Activated CD8-positive, alpha-beta memory T cell treated with anti-CD3 and anti-CD28 coated beads, Interleukin-2, amount 50 U/mL, for 4 hours (primary cell): ENCODE measurements at places on chromosomes 16 and 17.

DNA sequence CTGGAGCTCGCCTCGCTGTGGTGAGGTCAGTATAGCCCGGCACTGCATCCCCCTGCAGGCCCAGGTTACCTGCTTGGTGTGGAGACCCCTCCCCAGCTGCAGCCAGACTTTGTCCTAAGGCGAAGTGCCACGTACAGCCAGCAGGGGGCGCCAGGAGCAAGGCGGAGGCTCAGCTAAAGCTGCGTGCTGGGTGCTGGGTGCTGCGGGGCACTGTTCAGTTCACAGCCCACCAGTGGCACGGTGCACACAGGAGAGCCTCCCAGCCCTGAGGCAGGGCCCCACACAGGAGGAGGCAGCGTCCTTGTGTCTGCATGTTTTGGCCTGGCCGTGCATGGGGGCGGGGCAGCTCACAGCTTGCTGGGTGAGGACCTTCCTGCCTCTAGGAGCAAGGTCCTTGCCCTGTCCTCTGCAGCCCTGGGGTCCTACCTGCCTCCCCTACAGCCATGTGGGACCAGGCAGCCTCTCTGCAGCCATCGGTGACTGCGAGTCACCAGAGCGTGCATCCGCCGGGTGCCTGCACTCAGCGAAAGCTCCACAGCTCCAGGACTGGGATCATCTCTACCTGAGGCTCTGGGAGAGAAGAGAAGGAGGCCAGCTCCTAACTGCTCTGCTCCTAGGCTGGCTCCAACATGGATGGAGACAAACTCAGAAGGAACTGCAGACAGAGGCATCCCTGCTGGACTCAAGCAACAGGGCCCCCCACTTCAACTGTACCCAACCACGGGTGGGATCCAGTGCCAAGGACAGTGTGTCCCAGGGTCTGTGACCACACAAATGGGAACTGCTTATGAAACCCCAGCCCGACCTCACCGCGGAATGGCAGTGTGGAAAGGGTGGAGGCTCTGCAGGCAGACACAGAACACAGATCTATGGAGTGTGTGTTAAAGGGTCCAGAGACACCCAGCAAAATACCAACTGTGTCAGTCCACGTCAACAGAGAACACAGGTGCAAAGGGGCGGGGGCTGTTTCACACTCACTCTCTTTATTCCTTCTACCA is 19.0 kb downstream of the SLC7A5 start:
- peak; percentile 74 for DNase-seq

DNA sequence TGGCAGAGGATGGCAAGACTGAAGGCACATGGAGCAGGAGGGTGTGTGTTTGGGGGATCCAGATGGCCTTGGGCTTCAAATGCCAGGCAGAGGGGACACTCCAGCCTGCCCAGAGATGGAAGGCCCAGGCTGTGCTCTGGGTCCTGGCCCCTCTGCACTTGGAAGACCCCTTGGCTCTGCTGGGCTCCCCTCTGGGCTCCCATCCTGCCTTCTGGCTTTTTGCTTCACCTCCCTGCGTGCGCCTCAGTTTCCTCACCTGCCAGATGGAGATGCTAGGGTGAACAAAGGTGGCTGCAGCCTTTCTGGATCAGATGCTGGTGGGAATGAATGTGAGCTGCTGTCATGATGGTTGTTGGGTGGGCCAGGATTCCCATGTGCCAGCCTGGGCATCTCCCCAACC is 3.0 kb downstream of the SNN start:
- DNase-seq: no peak

GRCh38 chr17:31549525-31550388 is 158.3 kb downstream of the RAB11FIP4 start:
- peak; percentile 95 for DNase-seq

DNA sequence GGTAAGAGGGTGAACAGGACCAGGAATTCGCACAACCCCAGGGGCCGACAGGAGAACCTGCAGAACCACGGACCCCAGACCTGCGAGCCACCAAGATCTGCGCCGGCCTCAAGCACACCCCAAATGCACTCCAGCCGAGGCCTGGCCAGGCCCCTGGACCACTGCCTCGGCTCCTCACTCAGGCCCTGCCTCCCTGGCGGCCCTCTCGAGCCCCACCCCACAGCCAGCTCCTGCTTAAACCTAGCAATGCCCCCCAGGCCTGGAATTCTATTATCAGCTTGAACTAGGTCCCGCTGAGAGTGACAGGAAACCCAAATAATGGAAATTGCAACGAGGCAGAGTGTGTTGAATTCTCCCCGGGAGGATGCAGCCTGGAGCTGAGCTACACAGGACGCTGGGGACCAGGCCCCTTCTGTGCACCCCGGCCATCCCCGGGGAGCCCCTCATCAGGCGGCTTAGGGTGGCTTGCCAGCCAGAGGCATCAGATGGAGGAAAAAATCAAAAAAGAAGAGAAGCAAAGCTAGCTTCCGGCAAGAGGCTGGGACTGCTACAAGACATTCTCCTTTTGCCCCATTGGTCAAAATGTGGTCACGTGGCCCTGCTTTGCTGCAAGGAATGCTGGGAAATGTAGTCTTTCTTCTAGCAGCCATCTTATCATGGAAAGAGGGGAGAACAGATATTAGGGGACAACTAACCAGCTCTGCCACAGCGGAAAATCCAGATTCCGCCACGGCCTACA is 2.4 kb upstream of the ENPP7 start:
- peak; percentile 73 for DNase-seq

DNA sequence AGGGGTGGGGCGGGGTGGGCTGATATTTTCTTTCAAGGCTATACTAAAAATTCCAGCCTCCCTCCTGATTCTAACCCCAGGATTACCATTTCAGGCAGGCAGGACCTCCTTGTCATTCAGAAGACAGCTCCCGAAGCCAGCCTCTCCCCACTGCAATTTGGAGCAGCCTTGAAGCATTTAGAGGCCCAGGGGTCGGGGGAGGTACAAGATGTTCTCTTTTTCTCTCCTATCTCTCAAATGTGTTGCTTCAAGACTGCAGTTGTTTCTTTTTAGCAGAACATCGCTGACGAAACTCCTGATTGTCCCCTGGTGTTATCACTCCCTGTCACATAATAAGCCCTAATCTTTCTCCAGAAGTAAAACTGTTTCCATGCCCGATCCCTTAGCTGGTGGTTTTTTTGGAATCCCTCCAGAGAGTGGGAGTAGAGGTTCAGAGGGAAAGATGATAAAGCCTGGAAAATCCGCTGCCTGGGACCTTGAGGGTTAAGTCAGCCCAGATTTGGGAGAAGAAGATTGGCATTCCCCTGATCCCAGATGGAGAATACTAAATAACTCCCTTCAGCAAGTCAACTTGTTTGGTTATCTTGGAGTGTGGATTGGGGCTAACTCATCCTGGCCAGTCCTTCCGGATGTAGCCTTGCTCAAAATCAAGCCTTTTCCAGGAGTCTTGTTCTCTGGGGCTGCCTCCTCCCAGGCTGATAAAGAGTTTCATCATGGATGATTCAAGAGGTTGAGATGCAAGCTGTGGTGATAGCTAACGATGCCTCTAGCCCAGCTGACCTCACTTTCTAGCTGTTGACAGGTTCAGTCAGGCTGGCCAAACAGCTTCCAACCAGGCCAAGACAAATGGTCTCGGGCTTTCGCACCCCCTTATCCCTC is 71.3 kb downstream of the SOX9 start:
- no peak for DNase-seq

- DNase-seq: peak; percentile 56
These were observed 1.7 kb downstream of the METRNL start for GRCh38 chr17:83080858-83081683.

GRCh38 chr17:19264681-19265080 is 27.5 kb downstream of the EPN2 start:
- no peak for DNase-seq

DNA sequence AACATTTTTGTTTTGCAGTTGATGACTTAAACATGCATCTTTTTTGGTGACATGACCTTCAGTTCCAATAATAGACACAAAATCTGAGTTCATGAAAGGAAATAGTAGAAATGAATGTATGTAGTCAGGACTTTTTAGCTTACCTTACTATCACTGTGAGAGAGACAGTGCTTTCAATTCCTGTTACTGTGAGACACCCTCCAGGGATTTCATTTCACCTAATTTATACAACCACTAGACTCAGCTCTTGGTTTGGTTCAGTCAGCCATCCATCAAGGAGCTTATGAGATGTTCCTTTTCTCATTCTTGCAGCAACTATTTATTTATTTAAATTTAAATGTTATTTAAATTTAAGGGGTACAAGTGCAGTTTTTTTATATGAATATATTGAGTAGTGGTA is 77.9 kb downstream of the MAP2K4 start:
- no peak for DNase-seq

DNA sequence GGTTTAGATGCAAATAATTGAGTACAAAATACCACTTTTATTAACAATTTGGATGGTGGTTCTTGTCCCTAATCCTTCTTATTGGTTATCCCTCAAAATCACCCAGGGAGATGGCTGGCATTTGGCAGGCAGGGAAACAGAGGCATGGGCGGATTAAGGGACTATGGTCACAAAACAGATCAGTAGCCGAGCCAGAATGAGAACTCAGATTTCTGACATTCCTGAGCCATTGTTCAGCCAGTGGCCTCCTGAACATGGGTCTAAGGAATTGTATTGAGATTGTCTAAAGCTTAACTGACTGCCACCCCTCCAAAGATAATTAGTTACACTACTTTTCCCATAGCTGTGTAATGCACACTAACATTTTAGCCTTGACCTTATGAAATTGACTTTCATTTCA is 88.4 kb downstream of the CHD9NB start:
- DNase-seq: no peak

DNA sequence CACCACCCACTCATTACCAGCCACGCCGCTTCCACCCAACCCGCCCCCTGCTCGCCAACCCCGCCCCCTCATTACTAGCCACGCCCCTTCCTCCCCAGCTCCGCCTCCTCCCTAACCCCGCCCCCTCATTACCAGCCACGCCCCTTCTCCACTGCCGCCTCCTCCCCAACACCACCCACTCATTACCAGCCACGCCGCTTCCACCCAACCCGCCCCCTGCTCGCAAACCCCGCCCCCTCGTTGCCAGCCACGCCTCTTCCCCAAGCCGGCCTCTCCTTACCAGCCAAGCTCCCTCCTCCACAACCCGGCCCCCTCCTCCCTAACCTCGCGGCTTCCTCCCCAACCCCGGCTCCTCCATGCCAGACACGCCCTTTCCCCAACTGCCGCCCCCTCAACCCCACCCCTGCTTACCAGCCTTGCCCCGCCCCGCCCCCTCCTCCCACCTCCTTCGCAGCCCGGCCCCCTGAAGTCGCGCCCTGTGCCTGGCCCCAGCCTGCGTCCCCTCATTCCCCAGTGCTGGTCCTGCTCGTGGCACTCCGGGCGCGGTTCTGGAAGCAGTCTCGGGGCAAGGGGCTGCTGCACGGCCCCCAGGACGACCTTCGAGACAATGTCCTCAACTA is 7.3 kb downstream of the SLC22A31 start:
- peak; percentile 24 for DNase-seq

- DNase-seq: no peak
These were observed 6.3 kb downstream of the VWA3A start for GRCh38 chr16:22098405-22099255.

DNA sequence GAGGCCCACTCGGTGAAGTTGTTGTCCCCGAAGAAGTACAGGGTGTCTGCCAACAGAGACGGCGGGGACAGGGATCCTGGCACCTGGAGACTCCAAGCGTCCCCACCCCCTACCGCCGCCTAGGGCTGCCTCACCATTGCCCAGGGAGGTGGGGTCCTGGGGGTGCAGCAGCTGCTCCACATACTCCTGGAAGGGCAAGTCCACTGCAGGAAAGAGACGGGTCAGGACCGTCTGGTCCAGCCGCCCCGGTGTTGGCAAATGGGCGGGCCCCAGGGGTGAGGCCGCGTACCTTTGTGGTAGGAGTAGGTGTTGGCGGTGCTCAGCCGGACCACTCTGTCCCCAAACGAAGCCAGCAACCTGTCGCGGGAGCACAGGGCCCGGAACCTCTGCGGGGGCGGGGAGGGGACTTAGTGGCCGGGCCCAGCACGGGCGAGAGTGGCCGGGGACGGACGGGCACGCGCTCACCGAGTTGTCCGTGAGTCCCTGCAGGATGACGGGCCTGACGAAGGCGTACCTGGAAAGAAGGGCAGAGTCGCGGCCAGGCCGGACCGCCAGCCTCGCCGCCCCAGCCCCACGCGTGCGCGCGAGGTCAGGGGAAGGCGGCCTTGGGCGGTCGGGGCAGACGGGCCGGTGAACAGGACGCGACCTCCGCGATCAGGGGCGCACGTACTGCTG is 601 bp downstream of the JMJD8 start:
- no peak for DNase-seq

DNA sequence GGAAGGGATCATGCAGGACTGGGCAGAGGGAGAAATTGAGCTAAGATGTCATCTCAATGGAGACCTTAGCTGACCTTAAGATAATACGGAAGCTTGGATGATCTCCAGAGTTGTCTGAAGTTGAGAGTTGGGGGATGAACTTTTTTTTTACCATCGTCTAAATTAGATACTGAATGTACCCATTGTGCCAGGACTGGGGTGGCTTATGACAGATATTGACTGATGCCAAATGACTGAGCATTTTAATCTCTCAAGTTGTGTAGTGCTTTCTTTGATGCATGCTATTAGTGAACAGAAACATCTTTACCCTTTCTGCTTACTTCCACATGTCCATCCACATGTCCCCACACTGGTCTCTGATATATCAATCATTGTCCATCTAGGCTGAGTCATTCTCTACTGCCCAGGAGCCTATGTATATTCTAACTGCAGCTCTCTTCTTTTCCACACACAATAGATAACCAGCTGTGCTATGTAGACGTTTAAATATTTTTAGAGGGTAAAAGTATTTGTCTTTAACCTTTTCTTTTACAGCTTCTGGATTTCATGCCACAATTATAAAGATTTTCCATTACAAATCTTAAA is 60.2 kb upstream of the ZKSCAN2 start:
- DNase-seq: no peak

DNA sequence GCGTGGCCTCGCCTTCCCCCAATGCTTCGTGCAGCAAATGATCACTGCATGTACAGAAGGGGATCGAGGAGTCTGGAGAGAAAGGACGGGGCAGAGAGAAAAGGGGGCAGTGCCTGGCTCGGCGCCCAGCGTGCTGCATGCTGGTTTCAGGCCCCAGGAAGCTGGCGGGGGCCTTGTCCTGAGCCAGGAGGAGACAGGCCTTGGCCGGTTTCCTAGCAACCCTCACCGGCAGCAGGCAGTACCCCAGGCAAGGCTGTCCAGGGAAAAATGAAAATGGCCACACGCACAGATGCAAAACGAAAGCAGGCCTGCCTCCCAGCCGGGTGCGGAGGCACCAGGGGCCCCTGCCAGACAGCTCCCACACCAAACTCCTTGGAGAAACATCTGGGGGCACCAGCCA is 126.3 kb downstream of the ZFHX3 start:
- DNase-seq: no peak

- DNase-seq: no peak
These were observed 7.5 kb downstream of the NETO2 start for GRCh38 chr16:47136099-47136842.
